ENCODE measurements at places on chromosomes 12 and 14.

- DNase-seq, result no peak
- no peaks in the 10 kb centered on the region for H3K27me3 ChIP-seq
- no peaks in the 10 kb centered on the region for H3K4me1 ChIP-seq
- H3K4me3 ChIP-seq, result no peak overlapping the region
- no peaks in the 10 kb centered on the region for H3K36me3 ChIP-seq
These were observed 1206.6 kb upstream of the TMEM132C start for GRCh38 chr12:127060310-127060847.

DNA sequence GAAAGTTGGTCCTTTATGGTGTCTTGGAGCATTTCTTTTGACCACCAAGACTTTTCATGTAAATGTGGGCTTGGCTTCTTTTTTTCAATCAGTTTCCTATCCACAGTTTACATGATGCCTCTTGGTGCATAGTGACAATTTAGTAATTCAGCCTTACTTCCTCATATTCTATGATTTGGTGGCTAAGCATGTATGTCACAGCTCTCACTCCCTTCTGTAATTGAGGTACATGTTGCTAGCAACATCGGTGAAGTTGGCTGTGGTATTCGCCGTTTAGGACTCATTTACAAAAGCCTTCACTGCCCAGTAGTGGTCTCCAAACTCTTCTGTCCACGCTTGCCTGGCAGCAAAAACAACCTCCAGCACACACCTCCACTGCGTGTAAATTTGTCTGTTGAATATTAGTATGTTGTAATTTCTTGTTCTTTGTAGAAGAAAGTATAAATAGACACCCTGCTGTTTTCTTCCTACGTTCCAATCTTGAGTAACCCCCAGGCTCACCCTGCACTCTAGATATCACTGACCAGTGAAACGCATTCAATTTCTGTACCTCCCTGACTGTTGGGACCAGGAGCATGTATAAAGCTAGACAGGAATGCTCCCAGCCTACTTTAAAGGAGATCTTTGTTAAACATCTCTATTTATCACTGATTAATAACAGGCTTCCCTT, 90.4 kb downstream of the PPP2R5C start:
- H3K27ac ChIP-seq, result no peak overlapping the region
- no peaks in the 10 kb centered on the region for H3K36me3 ChIP-seq
- H3K4me1 ChIP-seq, result peaks cover 87% of the 10 kb centered on the region
- no peak overlapping the region for H3K4me3 ChIP-seq
- DNase-seq, result no peak

DNA sequence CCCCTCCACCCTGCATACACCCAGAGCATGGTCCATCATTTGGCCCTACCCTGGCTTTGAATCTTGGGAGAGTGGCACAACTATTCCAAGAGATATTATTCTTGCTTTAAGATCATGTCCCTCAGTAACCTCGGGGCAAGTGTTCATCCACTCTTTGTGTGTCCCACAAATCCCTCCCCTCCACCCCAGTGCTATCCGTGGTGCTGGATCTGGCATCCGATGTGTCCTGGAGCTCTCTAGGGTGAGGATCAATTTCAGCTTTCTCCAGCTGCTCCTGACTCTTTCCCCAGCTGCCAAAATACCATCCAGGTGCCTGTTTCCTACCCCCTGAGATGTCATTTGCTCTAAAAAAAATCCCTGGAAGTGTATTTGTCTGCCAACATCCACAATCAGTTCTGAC, 64.8 kb upstream of the CMKLR1 start:
- no peaks in the 10 kb centered on the region for H3K4me1 ChIP-seq
- no peaks in the 10 kb centered on the region for H3K36me3 ChIP-seq
- DNase-seq, result no peak
- H3K4me3 ChIP-seq, result no peak overlapping the region
- H3K27ac ChIP-seq, result no peak overlapping the region

GRCh38 chr14:65832431-65833266, 420.1 kb downstream of the FUT8 start:
- no peaks in the 10 kb centered on the region for H3K4me1 ChIP-seq
- H3K4me3 ChIP-seq, result no peak overlapping the region
- no peak for DNase-seq
- peaks cover 5% of the 10 kb centered on the region for H3K27me3 ChIP-seq

GRCh38 chr12:89949457-89950195, 241.0 kb upstream of the ATP2B1 start:
- peak overlapping the region; percentile 10 for H3K27ac ChIP-seq
- peaks cover 20% of the 10 kb centered on the region for H3K4me1 ChIP-seq
- H3K4me3 ChIP-seq, result no peak overlapping the region

- no peak overlapping the region for H3K4me3 ChIP-seq
- no peak for DNase-seq
- H3K27ac ChIP-seq, result no peak overlapping the region
- H3K36me3 ChIP-seq, result no peaks in the 10 kb centered on the region
- no peaks in the 10 kb centered on the region for H3K27me3 ChIP-seq
- no peaks in the 10 kb centered on the region for H3K4me1 ChIP-seq
These were observed 473.3 kb upstream of the DCN start for GRCh38 chr12:91655966-91656365.

- peaks cover 34% of the 10 kb centered on the region for H3K36me3 ChIP-seq
- H3K4me3 ChIP-seq, result peak within 1 kb of the TSS; percentile 86
- peak within 1 kb of the TSS; percentile 92 for H3K27ac ChIP-seq
These were observed at the start of gene RPS29 for GRCh38 chr14:49585803-49586672. Gene RPS29, minus strand, starts transcription at chr14:49586380. Its CDS starts 34 bp downstream, at chr14:49586346.

DNA sequence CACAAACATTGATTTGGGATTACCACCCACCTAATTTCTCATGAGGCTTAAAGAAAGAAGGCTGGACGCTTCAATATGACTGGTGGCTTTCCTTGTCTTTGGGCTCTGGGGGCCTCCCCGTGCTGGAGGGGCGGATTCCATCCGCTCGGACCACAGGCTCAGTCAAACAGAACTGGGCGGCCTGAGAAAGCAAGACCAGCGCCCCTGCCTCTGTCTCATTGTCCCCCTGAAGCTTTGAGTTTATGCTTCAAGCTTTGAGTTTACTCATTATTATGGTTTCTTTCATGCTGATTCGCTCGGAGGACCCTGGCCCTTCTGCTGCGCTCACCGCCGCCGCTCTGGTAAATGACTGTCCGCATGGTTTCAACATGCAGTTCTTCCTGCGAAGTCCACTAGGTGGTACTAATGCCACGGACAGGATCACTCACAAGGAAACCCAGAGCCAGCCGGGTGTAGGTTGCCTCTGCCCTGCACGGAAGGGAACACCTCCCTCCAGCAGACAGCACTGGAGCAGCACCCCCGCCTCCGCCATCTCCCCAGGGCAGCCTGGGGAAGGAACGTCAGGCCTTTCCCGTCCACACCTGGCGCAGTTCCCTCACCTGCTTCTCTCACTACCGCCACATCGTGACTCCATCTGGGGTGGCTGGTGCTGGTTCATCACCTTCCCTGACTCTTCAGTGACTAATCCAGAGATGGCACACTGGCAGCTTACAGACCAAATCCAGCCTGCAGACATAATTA, 13.2 kb upstream of the TIGAR start:
- no peak overlapping the region for H3K27ac ChIP-seq
- H3K36me3 ChIP-seq, result no peaks in the 10 kb centered on the region
- H3K4me1 ChIP-seq, result no peaks in the 10 kb centered on the region
- H3K4me3 ChIP-seq, result no peak overlapping the region
- DNase-seq, result peak; percentile 72

DNA sequence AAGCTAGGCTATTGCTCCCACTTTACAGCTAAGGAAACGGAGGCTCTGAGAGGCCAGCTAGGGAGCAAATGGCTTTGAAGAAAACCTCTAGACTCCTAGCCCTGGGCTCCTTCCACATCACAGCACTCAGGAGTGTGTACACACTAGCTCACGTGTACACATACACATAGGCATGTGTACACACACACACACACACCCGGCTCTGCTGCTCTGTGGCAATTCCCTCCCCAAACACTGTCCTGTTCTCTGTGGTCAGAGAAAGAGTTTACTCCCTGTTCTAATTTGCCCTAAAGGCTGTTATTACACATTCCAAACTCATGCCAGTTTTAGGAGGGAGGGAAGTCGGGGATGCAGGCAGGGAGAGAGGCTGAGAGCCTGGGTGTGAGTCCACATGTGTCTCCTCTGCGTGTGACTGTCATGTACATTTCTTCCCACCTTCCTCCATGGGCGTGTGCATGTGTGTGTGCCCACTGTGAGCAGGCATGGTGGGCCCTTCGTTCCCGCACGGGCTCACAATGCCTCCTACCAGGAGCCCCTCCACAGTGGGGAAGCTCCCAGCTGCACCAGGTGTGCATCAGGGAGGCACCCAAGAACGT, 14.2 kb downstream of the TRPV4 start:
- no peaks in the 10 kb centered on the region for H3K36me3 ChIP-seq
- H3K4me1 ChIP-seq, result peaks cover 6% of the 10 kb centered on the region
- H3K27me3 ChIP-seq, result peaks cover 23% of the 10 kb centered on the region
- no peak overlapping the region for H3K27ac ChIP-seq
- peak; percentile 28 for DNase-seq
- no peak overlapping the region for H3K4me3 ChIP-seq

- no peak overlapping the region for H3K27ac ChIP-seq
- DNase-seq, result no peak
- no peaks in the 10 kb centered on the region for H3K4me1 ChIP-seq
- H3K27me3 ChIP-seq, result no peaks in the 10 kb centered on the region
These were observed 12.0 kb upstream of the FAM181A start for GRCh38 chr14:93915070-93915705.

DNA sequence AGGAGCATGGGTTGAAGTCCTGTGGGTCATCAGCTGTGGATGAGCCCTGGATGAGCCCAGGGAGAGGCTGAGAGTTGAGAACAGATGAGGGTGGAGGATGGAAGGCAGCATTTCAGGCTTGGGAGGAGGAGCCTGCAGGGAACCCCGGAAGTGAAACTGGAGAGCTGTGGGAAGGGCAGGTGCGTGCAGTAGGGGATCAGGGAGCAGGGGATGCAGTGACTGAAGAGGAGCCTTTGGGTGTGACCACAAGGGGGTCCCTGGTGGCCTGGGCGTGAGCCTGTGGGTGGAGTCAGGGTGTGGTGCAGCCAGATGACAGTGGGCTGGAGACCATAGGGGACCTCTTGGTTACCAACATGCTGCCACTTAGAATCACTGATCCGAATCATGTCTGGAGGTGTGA, 115.5 kb downstream of the PAPOLA start:
- H3K4me3 ChIP-seq, result no peak overlapping the region
- no peak overlapping the region for H3K27ac ChIP-seq
- H3K36me3 ChIP-seq, result no peaks in the 10 kb centered on the region
- DNase-seq, result no peak
- no peaks in the 10 kb centered on the region for H3K27me3 ChIP-seq
- H3K4me1 ChIP-seq, result no peaks in the 10 kb centered on the region

DNA sequence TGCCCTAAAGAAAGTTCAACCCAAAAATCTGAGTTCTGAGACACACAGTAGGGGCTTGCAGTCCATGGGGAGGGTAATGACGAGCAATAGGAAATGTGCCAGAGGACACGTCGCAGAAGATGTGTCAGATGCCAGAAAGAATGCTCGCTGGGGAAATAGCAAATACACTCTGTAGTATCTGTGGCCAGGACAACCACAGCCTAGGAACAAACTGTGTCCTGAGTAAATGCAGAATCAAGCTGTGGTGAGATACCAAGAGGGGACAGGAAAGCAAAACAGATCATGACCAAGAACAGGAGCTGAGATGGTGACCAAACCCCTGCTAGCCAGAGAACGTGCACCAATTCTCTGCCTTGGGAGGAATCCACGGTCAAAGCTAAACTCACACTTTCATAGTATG, 9.1 kb downstream of the CRACR2A start:
- no peak for DNase-seq
- no peak overlapping the region for H3K27ac ChIP-seq
- no peaks in the 10 kb centered on the region for H3K4me1 ChIP-seq
- no peak overlapping the region for H3K4me3 ChIP-seq
- no peaks in the 10 kb centered on the region for H3K27me3 ChIP-seq

- H3K4me3 ChIP-seq, result no peak overlapping the region
- H3K27me3 ChIP-seq, result peaks cover 98% of the 10 kb centered on the region
- H3K4me1 ChIP-seq, result peaks cover 19% of the 10 kb centered on the region
- DNase-seq, result no peak
- no peak overlapping the region for H3K27ac ChIP-seq
These were observed 4.8 kb downstream of the CCDC177 start for GRCh38 chr14:69569859-69570258.

DNA sequence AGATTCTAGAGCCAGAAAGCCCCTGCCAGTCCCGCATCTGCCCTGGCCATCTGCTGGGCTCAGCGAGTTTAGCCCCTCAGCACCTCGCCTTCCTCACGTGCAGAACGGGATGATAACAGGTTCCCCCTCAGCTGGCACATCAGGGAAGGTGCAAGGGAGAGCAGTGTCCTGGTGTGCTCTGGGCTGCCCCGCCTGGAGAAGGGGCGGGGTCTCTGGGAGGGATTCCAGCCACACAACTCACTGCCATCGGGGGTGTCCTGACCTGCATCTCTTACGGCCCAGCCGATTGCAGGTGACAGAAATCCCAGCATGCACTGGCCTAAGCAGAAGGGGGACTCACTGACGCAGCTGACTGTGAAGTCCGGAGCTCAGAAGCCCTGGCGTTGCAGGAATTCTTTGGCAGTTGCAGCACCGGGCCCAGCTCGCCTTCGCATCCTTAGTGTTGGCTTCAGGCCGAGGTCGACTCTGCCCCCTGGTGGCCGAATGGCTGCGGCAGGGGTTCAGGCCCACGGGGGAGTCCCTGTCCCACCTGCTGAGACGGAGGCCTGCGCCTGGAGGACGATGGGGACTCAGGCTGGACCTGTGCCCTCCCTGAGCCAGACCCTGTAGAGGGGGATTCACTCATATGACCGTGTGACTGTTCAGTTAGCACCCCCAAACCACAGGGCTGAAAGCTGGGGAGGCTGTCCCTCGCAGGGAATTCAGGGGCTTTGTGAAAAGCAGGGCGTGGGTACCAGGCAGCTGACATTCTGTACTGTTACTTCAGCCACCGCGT, 178.6 kb downstream of the ADGRD1 start:
- H3K4me1 ChIP-seq, result no peaks in the 10 kb centered on the region
- no peak for DNase-seq
- H3K4me3 ChIP-seq, result no peak overlapping the region
- no peaks in the 10 kb centered on the region for H3K27me3 ChIP-seq
- peaks cover 7% of the 10 kb centered on the region for H3K36me3 ChIP-seq
- no peak overlapping the region for H3K27ac ChIP-seq

GRCh38 chr12:116194935-116195431, 82.5 kb downstream of the MED13L start:
- H3K36me3 ChIP-seq, result no peaks in the 10 kb centered on the region
- DNase-seq, result no peak
- no peak overlapping the region for H3K4me3 ChIP-seq
- no peaks in the 10 kb centered on the region for H3K27me3 ChIP-seq

DNA sequence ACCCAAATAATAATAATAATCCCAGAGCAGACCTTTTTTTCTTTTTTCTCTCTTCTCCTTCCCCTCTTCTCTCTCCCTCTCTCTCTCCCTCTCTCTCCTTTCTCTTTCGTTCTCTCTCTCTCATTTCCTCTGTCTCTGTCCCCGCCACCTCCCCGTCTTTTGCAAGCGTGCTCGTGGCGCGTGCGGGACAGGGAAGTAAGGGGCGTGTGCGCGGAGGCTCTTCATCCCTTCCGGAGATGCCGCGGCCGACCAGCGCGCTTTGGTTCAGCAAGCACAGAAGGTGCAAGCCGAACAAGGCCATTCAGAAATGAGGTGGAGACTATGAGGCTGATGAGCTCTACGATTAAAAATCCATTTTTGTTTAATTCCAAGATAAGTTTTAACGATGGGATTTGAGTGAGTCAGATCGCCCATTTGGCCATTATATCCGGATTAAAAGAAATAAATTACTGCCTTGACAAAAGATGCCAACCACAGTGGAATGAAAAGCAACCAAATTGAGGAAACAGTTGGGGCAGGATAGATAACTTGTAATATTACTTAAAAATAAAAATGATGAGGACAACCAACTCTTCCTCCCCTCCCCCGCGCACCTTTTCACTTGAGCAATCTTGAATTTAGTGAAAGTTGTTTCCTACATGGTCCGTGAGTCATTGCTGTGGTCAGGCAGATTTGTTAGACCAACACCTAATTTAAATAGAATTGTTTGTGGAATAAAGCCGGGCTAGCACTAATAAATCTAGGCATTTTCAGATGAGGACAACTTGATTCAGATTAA, 1.2 kb upstream of the AMIGO2 start:
- peak overlapping the region; percentile 88 for H3K27ac ChIP-seq
- no peaks in the 10 kb centered on the region for H3K36me3 ChIP-seq
- peak; percentile 76 for DNase-seq
